ENCODE measurements at places on chromosomes 11 and 22.

DNA sequence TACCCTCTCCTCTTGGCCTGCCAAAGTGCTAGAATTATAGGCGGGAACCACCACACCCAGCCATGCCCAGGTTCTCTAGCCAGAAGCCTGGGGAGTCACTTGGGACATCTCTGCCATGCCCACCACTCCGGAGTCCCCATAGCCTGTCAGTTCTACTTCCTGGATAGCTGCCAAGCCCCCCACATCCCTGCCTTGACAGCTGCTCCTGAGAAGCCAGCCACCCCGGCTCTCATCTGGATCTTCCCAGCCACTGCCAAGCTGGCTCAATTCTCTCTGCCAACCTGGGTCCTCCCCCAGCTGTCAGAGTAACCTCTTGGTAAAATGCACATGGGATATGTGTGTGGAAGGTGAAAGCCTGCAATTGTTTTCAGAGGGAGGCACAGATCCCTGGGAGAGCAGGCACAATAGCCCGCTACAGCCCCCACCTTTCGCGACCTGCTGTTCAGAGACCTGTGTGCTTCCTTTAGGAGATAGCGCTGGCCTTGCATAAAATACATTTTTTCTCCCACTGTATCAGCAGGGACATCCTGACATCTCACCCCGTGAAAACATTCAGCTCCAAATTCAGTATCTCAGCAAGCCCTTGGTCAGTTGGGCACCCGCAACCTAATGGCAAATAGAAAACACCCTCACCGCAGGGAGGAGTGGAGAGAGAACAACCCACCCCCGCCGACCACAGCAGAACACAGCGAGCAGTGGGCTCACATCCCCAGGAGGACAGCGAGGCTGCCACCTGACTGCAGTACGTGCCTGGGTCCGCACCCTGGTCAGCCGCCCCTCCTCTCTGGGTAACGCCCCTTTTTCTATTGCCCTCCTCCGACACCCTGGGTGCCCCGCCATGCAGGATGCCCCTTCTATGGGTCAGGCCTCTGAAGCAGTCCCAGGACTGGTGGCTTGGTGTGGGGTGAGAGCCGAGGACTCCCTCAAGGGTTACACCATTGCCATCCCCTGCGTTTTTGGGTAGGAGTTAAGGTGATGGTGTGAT, 1342.2 kb downstream of the BRD1 start:
- DNase-seq, result no peak

GRCh38 chr22:17945156-17945887, 79.0 kb downstream of the MICAL3 start:
- DNase-seq, result no peak

GRCh38 chr11:43835104-43835503, 45.5 kb upstream of the ALKBH3 start:
- no peak for DNase-seq

DNA sequence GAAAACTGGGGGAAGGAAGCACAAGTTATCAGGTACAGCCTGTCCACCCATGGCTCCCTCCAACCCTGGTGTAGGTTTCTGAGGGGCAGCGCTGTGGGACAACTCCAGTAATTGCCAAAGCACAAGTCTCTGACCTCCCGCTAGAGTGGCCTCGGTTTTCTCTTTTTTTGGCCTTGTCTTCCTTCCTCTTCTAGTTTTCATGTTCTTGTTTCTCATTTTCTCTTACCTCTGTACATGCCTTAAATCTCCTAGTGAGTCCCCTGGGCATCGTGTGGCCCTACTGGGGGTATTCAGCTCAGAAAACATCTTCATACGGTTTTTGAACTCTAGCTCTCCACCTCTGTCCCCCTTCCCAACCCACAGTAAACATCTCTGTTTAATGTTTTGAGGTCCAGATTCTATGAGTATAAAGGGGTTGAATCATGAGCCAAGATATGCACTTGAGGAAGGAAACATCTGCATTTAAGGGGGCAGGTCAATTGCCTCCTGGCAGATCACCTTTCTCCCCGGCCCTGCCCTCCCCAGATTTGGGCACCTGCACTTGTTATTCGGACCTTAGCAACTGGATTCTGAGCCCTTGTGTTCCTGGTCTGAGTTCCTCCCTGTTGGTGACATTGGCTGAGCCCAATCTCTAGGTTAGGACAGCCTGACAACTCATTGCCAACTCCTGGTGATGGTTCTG, 8.4 kb upstream of the LMO2 start:
- no peak for DNase-seq

DNA sequence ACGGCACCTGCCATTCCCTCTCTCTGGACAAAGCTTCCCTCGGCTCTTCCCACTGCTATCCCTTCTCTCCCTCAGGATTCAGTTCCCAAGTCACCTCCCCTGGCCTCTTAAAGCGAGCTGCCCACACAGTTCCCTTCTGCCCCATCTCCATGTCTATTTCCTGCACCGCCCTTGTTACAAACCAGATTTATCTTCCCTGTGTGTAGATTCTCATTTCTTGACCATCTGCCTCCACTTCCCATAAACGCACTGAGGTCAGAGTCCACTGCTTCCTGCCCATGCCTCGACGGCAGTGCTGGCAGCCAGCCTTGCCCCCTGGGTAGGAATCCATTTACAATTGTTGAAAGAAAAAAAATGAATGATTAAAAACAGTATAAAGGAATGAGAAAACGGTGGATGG, 11.6 kb upstream of the APOBEC3B start:
- no peak for DNase-seq

- DNase-seq, result peak; percentile 54
Observed at GRCh38 chr22:22593964-22594656, 35.0 kb upstream of the PRAME start.

GRCh38 chr11:60235321-60235720, 7.6 kb downstream of the MS4A4E start:
- no peak for DNase-seq

DNA sequence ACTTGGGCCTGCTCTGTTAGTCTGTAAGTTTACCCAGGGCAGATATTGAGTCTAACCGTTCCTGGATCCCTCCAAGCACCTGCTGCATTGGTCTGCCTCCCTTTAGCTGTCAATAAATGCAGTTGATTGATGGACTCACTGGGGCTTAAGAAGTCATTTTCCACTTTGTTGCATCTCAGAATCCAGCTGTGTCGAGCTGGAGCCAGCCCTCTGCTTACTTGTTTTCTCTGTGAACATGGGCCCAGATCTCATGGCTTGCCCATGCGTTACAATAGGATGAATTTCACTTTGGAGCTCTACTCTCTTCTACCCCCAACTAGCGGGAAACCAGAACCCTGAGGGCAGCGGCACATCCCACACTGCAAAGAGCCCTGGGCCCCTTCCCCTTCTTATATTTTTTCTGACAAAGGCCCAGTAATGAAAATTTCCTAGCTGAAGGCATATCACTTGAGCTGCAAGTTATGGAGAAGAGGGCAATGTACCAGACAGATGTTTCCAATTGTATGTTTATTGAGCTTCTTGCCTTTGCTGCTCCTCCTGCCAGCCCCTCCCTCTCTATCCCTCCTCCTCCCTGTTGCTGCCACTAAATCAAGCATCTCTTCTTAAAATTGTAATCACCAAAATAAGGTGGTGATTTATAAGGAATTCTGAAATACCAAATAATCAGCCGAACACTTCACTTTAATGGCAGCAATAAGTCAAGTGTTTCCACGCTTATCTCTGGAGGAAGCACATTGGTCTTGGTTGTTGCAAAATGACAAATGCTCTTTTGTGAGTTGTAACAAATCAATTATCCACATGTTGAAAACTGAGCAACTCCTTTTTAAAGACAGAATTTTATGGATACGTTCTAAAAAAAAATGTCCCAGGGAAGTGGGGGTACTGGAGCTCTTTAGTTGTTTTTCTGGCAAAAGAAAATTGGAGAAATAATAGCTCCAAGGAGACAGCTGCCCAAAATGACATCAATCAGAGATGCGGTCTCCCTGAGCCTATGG, 212.3 kb upstream of the ZBED5 start:
- no peak for DNase-seq

GRCh38 chr11:113242767-113243397, 71.5 kb upstream of the TTC12 start:
- DNase-seq, result no peak

GRCh38 chr22:25780673-25781072, 38.7 kb downstream of the MYO18B start:
- no peak for DNase-seq

DNA sequence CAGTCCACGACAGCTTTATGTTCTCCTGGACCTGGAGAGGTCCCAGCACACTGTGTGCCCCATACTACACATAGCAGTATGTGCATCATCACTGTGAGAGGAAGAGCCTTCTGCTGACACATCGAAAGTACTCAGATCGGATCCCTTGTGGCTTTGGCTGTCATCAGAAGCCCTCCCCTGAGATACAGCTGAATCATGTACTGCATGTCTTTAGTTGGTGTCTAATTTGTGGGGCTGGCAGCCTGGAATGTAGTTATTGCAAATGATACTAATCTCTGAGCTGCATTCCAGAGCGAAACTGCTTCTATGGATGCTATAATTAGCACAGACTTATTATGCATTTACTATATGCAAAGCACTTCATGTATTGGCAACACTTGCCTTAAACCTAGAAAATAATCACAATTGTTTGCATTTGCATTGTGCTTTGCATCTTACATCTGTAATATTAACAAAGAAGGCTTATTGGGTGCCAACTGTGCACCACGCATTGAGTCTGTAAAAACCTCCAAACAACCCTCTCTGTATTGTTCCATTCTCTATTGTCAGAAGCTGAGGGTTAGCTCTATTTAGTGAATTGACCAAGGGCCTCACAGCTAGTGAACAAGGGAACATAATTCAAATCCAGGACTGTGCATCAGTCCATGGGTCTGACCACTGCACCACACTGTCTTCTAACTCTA, 89.2 kb upstream of the CRTAM start:
- DNase-seq, result peak; percentile 57

DNA sequence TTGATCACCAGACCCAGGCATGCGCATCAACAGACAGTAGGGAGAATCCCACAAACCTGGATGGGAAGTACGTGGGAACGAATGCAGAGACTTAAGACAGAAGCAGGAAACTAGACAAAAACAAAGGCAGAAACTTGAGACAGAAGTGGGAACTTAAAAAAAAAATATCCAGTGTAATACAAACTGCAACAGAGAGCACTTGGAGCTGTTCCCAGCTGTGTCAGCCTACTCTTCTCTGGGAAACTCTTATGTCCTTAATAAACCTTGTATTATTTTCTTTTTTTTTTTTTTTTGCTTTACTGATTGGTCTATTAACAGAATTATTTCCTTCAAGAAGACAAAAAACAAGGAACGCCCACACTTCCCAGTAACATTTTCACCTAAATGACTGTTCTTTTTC, 1818.1 kb upstream of the RAG2 start:
- DNase-seq, result no peak

DNA sequence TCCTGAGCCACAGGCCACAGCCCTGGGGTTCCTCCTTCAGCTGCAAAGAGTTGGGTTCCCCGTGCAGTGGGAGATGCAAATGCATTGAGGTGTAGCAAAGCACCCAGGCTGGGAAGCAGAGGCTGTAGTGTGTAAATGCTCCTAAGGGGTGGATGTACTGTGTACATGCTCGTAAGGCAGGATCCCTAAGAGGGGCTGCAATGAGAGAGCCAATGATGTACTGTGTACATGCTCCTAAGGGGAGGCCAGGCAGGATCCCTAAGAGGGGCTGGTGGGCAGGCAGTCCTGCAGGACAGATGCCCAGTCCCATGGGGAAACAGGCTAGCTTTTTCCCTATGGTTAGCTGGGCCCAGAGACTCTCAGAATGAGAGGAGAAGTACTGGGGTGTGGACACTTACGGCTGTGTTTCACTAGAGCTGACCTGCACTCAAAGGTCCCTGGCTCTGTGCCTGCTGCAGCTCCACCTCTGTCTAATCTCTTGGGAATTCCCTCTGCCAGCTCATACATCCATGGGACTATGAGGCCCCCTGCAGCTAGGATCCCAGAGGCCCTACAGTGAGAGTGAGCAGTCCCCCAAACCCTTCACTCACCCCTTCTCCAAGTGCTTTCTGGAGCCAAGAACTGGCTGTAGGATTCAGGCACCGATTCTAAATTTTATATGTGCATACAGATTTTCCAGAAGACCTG, 261.9 kb upstream of the LUZP2 start:
- DNase-seq, result no peak

- DNase-seq, result no peak
Observed at GRCh38 chr22:23065069-23065451, 5.3 kb upstream of the GNAZ start.

DNA sequence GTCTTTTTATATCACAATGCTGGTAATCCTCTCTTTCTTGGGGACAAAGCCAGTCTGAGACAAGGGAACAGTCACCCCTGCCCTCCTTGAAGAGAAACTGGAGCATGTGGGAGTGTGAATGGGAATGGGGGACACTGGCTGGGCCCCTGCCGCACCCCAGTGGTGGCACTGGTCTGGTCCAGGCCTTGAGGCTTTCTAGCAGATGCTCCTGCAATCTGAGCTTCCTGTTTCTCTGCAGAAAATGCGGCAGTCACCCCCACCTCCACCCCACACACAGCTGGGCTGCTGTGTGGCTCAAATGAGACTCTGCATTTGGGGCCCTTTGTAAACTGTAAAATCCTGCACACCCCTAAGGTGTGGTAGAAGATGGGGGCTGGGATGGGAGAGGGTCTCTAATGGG, 6.6 kb upstream of the MARK2 start:
- no peak for DNase-seq

- DNase-seq, result no peak
Observed at GRCh38 chr11:62433904-62434276, 15.1 kb downstream of the SCGB1A1 start.

GRCh38 chr22:47570300-47570685, 807.8 kb downstream of the TBC1D22A start:
- no peak for DNase-seq

GRCh38 chr11:92941676-92942571, 27.5 kb upstream of the MTNR1B start:
- DNase-seq, result peak; percentile 17

DNA sequence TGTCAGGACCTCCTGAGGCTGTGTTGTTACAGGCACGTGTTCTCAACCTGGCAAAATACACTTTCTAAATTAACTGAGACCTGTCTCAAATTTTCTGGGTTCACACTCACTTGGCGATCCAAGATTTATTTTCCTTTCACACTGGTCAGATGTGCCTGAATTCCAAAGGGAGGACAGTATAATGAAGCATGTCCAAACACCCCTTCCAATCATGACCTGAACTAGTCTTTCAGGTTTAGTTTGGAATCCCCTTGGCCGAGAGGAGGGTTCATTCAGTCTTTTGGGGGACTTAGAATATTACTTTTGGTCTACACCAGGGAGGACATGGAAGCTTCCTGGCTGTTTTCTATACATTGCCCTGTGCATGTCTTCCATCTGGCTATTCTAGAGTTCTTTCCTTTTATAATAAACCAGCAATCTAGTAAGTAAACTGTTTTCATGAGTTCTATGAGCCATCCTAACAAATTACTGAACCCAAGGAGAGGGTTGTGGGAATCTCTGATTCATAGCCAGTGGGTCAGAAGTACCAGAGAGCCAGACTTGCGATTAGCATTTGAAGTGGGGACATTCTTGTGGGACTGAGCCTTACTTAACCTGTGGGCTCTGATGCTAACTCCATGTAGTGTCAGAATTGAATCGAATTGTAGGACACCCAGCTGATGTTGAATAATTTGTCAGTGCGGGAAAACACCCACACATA, 14.8 kb upstream of the TMEM216 start:
- no peak for DNase-seq

DNA sequence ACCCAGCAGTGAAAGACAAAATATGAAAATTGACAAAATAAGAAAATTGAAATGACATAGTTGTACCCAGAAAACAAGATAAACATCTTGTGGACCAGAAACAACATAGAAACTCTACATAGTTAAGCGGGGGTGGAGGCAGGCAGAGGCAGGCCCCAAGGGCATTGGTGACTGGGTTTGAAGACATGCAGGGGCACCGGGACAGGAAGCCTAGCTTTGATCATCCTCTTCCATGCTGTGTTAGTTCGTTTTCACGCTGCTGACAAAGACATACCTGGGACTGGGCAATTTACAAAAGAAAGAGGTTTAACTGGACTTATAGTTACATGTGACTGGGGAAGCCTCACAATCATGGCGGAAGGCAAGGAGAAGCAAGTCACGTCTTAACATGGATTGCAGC, 33.5 kb upstream of the CRTAM start:
- DNase-seq, result no peak

Data from CD4-positive, alpha-beta T cell treated with Interleukin-12 subunit alpha and Interleukin-12 subunit beta, for 1 hour (primary cell).